Stimulated activated naive CD4-positive, alpha-beta T cell treated with Interleukin-2 at 50 U/mL for 16 hours (primary cell): ENCODE measurements at places on chromosomes 4 and X.

DNA sequence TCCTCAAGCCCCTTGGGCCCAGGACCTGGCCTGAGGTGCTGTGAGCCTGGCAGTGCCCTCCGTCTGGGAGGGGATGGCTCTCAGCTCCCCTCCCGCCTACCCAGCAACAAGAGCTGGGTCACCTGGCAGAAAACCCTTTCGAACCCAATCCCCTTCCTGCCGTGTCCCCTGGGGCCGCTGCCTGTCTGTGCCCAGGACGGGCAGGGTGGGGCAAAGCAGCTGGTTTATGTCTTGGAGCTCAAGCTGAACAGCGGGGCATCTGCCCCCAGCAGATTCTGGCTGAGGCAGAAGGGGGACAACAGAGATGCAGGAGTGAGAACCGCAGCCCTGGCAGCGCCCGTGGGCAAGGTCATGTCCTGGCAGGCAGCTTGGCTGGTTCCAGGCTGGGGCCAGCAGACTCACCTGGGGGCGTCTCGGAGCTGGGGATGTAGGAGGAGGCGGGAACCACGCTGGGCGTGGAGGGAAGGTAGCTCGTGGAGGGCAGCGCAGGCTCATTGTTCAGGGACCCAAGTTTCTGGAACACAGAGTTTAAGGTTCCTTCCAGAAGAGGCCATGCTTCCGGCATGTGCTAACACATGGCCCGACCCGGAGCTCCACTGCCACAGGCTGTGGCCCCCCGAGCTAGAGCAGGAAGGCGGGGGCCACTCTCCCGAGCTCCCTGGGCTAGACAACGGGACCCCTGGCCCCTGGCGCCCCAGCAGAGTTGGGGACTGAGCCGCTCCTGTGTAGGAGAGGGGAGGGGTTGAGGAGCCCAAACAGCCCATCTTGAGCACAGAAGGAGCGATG, 24.2 kb downstream of the NELFA start:
- DNase-seq = no peak

DNA sequence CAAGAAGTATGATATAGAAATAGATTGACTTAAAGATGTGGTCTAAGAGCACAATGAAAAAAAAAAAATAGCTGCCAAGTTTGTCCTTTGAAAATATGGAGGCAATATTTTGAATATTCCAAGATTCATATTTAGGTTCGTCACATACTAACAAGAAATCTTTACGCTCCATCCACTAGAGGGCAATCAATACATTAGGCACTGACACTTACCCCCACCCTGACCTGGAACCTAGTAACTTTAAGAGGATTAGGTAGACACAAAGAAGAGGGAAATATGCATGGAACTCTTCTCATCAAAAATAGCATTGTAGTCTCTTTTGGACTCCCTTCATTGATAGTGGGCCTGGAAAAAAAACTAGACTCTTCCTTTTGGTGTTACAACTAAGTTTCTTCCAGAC, 1108.1 kb downstream of the PCDH19 start:
- no peak for DNase-seq

- DNase-seq = no peak
Observed at GRCh38 chr4:110020646-110021443, 108.2 kb downstream of the EGF start.

DNA sequence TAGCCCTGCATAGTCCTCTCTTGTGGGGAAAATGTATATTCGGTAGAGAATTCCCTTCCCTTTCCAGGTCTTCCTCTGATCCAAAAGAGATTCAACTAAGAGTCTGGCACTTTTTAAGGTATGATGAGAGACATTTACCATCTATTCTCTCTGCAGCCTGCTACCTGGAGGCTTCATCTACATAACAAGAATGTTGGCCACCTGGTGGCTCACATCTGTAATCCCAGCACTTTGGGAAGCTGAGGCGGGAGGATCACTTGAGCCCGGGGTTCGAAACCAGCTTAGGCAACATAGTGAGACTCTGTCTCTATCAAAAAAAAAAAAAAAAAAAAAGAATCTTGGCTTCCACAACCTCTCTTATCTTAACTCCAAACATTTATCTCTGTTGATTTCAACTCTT, 40.4 kb upstream of the NOCT start:
- DNase-seq = no peak

DNA sequence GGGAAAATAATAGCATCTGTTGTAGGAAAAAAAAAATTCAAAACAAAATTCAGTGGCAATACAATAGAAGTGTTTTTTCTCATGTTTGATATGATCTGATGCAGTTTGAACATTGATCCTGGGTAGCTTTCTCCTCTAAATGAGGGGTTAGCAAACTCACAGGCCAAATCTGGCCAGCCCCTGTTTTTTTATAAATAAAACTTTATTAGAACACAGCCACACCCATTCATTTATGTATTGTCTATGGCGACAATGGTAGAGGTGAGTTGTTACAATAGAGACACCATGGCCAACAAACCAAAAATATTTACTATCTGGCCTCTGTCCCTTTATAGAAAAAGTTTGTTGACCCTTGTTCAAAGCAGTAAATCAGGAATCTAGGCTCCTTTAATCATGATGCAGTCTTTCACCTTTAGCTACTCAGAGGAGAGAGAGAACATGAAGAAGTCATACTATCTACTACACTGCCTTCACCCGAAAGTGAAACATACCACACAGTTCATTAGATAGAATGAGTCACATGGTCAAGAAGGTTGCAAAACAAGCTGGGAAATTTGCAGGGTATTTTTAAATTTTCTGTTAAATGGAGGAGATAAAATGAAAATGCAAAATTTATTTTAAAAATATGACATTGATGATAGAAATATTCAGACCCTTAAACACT, 186.6 kb upstream of the MAOA start:
- DNase-seq = no peak

GRCh38 chr4:115159141-115159540, 45.7 kb upstream of the NDST4 start:
- DNase-seq = no peak

DNA sequence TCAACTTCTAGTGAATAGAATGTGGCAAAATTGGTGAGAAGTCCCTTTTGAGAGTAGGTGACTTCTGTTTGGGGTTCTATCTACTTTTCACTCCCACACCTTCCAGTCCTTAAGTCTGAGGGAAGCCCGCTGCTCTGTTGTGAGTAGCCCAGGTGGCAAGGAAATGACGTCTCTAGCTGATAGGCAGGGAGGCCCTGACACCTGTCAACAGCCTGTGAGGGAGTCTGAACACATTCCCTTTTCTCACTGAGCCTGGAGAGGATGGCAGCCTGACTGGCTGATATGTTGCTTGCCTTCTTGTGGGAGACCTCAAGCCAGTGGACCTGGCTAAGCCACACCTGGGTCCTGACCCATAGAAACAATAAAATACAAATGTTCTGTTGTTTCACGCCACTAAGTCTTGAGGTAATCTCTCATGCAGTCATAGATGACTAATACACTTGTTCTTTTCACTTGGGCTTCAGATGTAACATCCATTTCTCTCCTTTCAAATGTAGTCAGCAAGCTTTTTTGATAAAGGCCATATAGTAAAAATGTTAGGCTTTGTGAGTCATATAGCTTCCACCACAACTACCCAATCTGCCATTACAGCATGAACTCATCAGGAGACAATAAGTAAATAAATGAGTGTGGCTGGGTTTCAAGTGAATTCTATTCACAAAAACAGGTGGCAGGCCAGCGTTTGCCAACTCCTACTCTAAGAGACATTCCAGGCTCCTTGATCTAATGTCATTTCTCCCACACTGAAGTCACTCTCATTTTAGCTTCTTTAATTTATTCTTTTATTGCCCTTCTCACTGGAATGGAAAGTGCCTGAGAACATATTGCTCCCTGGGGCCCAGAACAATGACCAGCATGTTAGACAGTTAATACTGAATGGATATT, 265.1 kb upstream of the MAD2L1 start:
- DNase-seq = no peak

- no peak for DNase-seq
Observed at GRCh38 chr4:74897386-74897785, 35.5 kb upstream of the PARM1 start.

DNA sequence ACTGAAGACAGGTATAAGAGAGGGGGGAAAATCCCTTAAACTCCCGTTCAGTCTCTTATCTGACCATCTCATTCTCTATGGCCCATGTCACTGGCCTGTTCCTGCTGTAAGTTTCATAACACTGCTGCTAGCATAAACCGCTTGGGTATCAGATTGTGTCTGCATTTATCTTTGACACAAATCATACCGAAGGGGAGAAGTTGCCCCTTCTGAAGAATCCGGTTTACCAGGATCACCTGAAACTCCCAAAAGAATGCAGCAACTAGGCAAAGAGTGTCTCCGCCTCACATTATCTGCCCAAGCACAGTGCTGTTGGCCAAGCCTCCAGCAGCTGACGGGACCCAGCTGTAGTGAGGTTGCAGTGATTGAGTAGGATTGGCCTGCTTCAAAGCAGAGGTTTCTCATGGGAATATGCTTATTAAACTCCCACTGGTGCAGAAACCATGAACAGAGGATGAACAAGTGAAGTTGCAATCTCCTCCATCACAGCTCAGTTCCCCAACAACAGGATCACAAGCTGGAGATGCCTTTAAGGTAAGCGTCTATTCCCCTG, 71.3 kb upstream of the PUDP start:
- no peak for DNase-seq

DNA sequence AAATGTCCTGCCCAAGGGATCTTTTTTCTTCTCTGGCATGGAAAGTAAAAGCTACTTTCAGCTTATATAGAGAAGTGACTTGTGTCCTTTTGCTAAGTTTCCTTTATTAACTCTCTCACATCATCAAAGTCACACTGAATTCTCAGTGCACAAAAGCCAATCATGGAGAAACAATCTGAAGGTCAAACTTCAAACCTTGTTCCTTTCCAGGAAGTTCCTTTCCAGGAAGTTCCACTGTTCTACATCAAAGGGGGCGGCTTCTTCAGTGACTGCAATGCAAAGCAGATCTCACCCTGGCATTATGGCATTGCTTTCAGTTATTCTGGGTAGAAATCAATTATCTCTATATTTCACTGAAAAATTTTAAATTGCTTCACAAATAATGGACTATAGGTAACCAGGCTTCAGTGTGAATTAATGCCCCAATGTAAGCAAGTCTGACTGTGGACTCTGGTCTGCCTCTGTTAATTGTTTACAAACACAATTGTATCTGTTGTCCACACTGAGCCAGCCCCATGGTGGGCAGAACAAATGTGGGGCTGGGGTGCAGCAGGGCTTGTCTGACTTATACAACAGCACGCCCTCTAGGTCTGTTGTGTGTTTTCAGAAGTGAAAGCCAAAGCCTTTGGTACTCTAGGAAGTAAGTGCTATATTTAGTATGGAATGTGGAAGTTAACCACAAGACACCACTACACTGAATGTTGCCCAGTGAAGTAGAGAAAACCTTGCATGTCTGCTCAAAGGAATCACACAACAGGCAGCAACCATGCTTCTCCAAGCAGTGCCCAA, 98.8 kb downstream of the CDS1 start:
- no peak for DNase-seq

- DNase-seq = no peak
Observed at GRCh38 chrX:44931441-44931973, 58.5 kb downstream of the KDM6A start.

GRCh38 chr4:156946516-156947424, 24.8 kb downstream of the PDGFC start:
- no peak for DNase-seq

GRCh38 chr4:83370640-83370906, 35.9 kb upstream of the HPSE start:
- DNase-seq = no peak

DNA sequence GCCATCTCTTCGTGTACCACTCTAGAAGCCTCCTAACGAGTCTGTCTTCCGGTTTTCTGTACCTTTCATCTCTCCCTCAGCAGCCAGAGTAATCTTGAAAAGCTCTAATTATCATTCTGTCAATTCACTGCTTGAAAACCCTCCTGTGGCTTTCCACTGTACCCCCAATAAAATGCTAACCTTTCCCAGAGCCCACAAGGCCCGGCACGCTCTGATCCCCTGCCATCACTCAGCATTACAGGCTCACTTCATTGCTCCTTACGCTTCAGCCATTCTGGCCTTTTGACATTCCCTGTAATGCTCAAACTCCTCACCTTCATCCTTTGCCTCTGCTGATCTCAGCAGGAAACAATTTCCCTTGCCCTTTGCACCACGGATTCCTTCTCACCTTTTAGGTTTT, 112.9 kb downstream of the ARHGAP10 start:
- DNase-seq = no peak

- DNase-seq = no peak
Observed at GRCh38 chr4:172109466-172109865, 296.3 kb downstream of the GALNTL6 start.

GRCh38 chr4:32254216-32254615, 1534.0 kb downstream of the PCDH7 start:
- DNase-seq = no peak

- no peak for DNase-seq
Observed at GRCh38 chrX:30593440-30594200, 16.1 kb upstream of the TASL start.
